Pancreas (tissue), 10 donors: ENCODE measurements at places on chromosomes 12 and 14. TPM values are rescaled to one million over a fixed set of nuclear protein-coding genes. Genes with fewer than 3 reads are reported as not detected.

- DNase-seq: no peak
- H3K4me1 ChIP-seq: no peaks in the 10 kb centered on the region
- H3K4me3 ChIP-seq: no peak overlapping the region
Observed at GRCh38 chr12:25801734-25802133, 156.7 kb upstream of the RASSF8 start.

DNA sequence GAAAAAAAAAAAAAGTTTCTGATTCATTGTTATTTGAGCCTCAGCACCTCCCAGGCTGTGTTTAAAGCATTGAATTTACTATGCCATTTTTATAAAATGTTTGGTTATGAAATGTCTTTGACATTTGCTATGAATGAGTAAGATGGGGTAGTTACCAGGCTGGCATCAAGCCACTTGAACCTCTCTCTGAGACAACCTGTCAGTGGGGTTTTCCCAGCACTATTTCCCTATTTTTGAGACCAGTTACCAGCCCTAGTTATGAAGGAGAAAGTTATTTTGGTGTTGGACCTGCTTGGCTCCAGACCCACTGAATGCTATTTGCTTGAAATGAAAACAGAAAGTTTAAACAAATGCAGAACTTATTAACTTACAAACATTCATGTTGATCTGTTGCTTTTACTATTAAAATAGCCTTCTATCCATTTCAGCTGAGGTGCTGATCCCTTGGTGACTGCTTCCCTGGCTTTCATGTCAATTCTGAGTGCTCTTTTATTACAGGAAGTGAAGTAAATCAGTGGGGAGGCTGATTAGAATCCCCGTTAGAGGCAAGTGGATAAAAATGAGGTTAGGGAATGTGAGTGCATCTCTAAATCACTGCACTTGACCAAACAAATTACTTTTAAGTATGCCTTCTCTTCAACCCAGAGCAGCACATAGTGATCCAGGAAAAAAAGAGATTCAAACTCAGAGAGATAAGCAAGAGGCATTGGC, 37.8 kb downstream of the LLPH start:
- H3K27ac ChIP-seq: no peak overlapping the region
- no peaks in the 10 kb centered on the region for H3K27me3 ChIP-seq
- no peak for DNase-seq
- no peak overlapping the region for H3K4me3 ChIP-seq

GRCh38 chr12:49568442-49569162, 660 bp upstream of the MCRS1 start:
- H3K4me1 ChIP-seq: no peaks in the 10 kb centered on the region
- no peak for DNase-seq
- H3K4me3 ChIP-seq: peak overlapping the region; percentile 93
- no peaks in the 10 kb centered on the region for H3K27me3 ChIP-seq
- H3K27ac ChIP-seq: peak overlapping the region; percentile 75

DNA sequence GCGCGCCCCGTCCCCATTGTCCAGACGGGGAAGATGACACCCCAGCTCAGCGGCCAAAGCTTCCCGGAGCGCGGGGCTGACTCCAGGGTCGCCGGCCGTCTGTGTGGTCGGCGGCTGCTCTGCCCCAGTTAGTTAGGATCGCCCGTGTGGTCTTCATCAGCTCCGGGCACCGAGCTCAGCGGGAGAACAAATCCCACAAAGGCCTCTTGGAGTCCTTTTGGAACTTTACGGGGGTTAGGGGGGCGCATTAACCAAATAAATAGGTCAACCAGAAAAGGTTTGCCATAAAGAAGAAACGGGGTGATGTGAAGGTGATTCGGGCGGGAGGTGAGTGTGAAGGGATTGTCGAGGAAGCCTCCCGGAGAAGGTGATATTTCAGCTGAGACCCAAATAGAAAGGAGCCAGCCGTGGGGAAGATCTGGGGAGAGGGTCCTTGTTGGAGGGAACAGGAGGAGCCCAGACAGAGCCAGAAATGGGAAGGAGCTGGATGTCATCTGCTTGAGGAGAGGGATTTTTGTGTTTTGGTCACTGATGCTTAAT, 697 bp downstream of the ATP6V0A2 start:
- no peak overlapping the region for H3K27ac ChIP-seq
- DNase-seq: no peak
- H3K27me3 ChIP-seq: no peaks in the 10 kb centered on the region
- no peaks in the 10 kb centered on the region for H3K36me3 ChIP-seq
- peaks cover 16% of the 10 kb centered on the region for H3K4me1 ChIP-seq

GRCh38 chr12:110638796-110639195, 24.9 kb downstream of the TCTN1 start:
- H3K4me1 ChIP-seq: no peaks in the 10 kb centered on the region
- no peaks in the 10 kb centered on the region for H3K36me3 ChIP-seq
- no peak overlapping the region for H3K4me3 ChIP-seq
- no peak overlapping the region for H3K27ac ChIP-seq
- H3K27me3 ChIP-seq: no peaks in the 10 kb centered on the region
- DNase-seq: no peak

- DNase-seq: no peak
- H3K36me3 ChIP-seq: no peaks in the 10 kb centered on the region
- H3K4me1 ChIP-seq: no peaks in the 10 kb centered on the region
- H3K27ac ChIP-seq: no peak overlapping the region
- no peak overlapping the region for H3K4me3 ChIP-seq
Observed at GRCh38 chr12:74049348-74049747, 488.3 kb upstream of the ATXN7L3B start.

DNA sequence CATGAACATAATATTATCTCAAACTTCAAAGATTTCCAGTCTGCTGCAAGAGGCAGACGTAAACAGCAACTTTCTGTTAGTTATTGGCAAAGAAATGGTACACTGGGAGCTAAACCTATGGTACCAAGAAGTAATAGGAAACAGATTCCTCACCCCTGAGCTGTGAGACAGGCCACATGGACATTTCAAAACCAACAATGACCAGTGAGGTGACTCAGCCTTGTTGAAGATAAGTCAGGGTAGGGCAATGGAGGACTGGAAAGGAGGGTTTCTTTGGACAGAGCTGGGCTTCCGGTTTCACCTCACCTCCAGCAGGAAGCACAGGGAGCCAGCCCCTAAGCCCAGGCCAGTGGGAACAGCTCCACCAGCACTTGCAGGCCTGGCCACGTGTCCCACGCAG, 1320.5 kb downstream of the AACS start:
- H3K27me3 ChIP-seq: no peaks in the 10 kb centered on the region
- H3K4me1 ChIP-seq: peaks cover 13% of the 10 kb centered on the region
- no peak overlapping the region for H3K27ac ChIP-seq
- DNase-seq: no peak

DNA sequence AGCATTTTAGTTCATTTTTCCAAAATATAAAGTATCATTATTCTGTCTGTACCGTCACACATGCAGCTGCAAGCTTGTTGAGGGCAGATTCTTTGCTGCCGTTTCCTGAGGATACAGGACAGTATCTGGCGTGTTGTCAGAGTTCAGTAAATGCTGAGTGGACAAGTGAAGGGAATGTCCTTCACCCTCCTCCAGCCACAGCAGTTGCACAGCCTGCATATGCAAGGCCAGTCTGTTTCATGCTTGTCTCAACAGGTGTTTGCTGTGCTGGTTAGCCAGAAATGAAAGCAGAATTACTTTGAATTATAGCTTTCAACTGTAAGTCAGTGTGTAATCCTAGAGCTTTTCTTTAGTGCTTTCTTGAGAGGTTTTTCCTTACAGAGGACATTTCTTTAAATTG, 36.5 kb downstream of the TDP1 start:
- no peak overlapping the region for H3K4me3 ChIP-seq
- no peak for DNase-seq
- H3K4me1 ChIP-seq: no peaks in the 10 kb centered on the region

- H3K4me1 ChIP-seq: no peaks in the 10 kb centered on the region
- H3K27ac ChIP-seq: no peak overlapping the region
- no peaks in the 10 kb centered on the region for H3K27me3 ChIP-seq
- DNase-seq: no peak
Observed at GRCh38 chr12:103813949-103814348, 27.1 kb downstream of the NT5DC3 start.

DNA sequence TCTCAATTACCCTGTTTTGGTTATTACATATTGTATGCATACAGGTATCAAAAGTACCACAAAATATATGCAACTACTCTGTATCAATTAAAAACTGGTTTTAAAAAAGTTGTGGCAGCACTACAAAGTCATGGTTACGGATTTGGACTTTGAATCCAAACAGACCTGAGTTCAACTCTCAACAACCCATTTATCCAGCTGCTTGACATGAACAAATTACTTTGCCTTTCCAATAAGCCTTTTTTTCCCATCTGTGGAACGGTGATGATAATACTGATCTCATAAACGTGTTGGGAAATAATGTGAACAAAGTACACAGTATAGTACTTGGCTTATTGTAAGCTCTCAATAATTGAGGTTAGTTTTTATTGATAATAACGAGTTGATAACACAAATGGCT, 85.0 kb downstream of the MNAT1 start:
- H3K27ac ChIP-seq: no peak overlapping the region
- no peaks in the 10 kb centered on the region for H3K27me3 ChIP-seq
- DNase-seq: no peak

DNA sequence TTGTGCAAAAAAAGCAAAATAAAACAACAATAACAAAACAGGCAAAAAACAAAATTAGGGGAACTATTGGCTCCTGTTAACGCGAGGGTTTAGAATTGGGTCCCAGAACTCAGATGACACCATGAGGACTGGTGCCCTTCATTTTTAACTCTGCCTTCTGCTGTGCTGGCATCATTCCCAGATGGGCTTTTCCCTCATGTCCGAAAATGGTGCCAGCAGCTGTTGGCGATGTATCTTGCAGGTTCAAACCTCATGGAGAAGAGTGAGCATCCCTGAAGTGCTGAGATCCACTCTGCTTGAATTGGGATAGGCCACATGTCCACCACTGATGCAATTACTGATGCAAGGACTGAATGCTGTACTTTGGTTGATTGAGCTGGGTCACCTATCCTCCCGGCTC, 61.1 kb downstream of the MYRFL start:
- H3K27me3 ChIP-seq: no peaks in the 10 kb centered on the region
- H3K27ac ChIP-seq: no peak overlapping the region
- no peak for DNase-seq
- no peaks in the 10 kb centered on the region for H3K4me1 ChIP-seq

GRCh38 chr12:124297856-124298255, 3.0 kb downstream of the RFLNA start:
- H3K36me3 ChIP-seq: no peaks in the 10 kb centered on the region
- no peak for DNase-seq
- no peaks in the 10 kb centered on the region for H3K27me3 ChIP-seq

DNA sequence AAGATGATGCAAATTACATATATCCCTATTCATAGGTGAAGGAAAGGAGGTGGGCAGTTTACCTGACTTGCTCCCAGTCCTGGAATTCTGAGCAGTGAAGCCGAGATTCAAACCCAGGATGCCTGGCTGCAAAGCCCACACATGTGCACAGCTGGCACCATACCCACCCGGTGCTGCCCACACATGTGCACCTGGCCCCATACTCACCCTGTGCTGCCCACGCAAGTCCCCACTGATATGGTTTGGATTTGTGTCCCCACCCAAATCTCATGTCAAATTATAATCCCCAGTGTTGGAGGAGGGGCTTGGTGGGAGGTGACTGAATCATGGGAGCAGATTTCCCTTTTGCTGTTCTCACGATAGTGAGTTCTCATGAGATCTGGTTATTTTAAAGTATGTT, 179.2 kb upstream of the C14orf180 start:
- no peaks in the 10 kb centered on the region for H3K4me1 ChIP-seq
- H3K36me3 ChIP-seq: no peaks in the 10 kb centered on the region
- no peak overlapping the region for H3K4me3 ChIP-seq
- no peak overlapping the region for H3K27ac ChIP-seq

DNA sequence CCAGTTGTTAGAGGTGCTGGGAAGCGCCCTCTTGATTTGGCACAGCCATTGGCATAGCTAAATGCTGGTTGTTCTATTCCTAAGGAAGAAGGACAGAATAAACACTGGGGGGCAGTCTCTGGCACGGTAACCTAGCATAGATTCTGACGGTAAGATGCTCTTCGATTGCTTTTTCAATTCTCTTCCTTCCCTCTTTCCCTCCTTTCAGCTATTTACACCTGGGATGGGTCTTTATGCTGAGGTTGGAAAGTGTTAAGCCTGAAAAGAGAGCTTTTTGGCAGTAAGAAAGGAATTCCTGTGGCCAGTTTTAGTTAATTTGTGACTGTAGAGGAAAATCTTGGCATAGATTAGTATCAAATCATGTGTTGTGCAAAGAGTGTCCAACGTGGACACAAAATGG, 162.8 kb downstream of the SNAPC1 start:
- no peak overlapping the region for H3K4me3 ChIP-seq
- H3K27ac ChIP-seq: no peak overlapping the region
- H3K4me1 ChIP-seq: peaks cover 7% of the 10 kb centered on the region
- DNase-seq: no peak
- no peaks in the 10 kb centered on the region for H3K36me3 ChIP-seq

DNA sequence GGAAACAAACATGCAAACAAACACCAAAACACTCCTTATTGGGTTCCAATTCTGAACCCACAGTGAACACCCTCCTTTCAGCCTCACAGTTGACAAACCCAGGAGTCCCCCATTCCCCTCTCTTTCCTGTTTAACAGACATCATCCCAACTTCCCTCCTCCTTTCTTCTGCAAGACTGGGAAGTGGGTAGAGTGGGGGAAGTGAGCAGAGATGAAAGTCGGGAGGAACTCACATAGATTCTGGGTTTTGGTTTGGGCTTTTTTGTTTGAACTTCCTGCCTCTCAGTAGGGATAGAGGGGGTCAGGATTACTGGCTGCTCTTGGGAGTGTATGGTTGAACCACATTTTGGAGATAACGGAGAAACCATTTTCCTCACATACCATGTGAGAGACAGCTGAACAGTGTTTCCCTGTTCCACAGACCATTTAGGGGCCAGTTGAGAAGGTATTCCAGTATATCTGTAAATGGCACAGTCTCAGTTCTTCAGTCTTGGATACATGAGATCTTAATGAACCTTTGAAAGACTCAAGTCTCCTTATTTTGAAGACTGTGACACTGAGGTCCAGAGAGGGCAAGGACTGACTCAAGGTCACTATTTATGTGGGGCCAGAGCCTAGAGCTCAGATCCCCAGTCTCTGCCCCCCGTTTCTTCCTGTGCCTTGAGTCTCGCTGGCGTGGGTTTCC, 3.9 kb upstream of the GPR84 start:
- no peaks in the 10 kb centered on the region for H3K36me3 ChIP-seq
- H3K27me3 ChIP-seq: no peaks in the 10 kb centered on the region
- no peak overlapping the region for H3K27ac ChIP-seq
- H3K4me3 ChIP-seq: no peak overlapping the region
- no peak for DNase-seq

The GPRC5A gene
- total RNA-seq: 3.0 TPM

The LETMD1 gene
- total RNA-seq: 55.9 TPM

The PIP4P1 gene
- 13.0 TPM for total RNA-seq

The CRIP2 gene
- 16.0 TPM for total RNA-seq

The TMEM229B gene
- total RNA-seq: 2.2 TPM

The IQSEC3 gene
- total RNA-seq: 0.16 TPM
